ENCODE measurements at places on chromosomes 11 and 22.

GRCh38 chr11:36014898-36015665, 71.2 kb downstream of the LDLRAD3 start:
- no peak for DNase-seq

GRCh38 chr11:75586395-75586794, 24.3 kb downstream of the SERPINH1 start:
- DNase-seq: no peak

DNA sequence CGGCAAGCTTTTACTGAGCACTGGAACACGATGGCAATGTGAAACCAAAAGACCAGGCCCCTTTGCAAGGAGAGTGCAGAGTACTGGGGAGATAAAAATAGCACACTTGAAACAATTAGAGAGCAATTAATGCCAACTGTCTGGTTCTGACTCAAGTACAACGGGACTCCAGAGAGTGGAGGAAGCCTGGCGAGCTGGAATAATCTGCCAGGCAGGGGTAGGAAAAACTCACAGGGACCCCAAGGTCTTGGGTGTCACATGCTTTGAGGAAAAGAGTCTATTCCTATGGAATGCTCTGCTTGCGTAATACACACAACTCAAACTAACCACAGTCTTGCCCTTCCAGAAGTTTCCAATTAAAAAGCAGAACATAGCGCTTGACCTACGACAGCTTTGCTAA, 113.0 kb upstream of the CLMP start:
- DNase-seq: no peak

DNA sequence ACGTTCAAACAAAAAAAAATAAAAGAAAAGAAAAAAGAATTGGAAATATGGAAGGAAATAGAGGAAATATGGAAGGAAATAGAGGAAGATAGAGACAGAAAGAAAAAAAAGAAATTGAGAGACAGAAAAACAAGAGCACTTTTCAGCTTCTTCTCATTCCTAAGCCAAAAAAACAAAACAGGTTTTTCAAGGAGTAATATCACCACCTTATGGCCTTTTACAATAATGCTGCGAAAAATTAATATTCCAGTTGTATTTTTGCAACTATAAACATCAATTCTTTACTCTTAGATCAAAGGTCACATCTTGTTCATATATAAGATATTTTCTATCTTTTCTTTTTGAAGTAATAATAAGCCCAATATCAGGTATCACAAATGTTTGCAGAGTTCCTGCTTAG, 328.3 kb downstream of the FAT3 start:
- DNase-seq: no peak

GRCh38 chr22:41928593-41929417, 2.2 kb upstream of the TNFRSF13C start:
- peak; percentile 83 for DNase-seq

- DNase-seq: no peak
Measured at GRCh38 chr11:128240546-128240945, 346.8 kb downstream of the ETS1 start.
